ENCODE measurements at places on chromosomes 2 and 18. TPM values are rescaled to one million over a fixed set of nuclear protein-coding genes. Genes with fewer than 3 reads are reported as not detected.

The RAB27B gene
- 1.3 TPM for total RNA-seq

The TWIST2 gene
- 16.4 TPM for total RNA-seq

GRCh38 chr18:21391074-21391673 is 149.1 kb downstream of the GREB1L start:
- H3K36me3 ChIP-seq = no peaks in the 10 kb centered on the region
- DNase-seq = no peak
- H3K27ac ChIP-seq = no peak overlapping the region
- H3K4me1 ChIP-seq = no peaks in the 10 kb centered on the region
- no peaks in the 10 kb centered on the region for H3K27me3 ChIP-seq

DNA sequence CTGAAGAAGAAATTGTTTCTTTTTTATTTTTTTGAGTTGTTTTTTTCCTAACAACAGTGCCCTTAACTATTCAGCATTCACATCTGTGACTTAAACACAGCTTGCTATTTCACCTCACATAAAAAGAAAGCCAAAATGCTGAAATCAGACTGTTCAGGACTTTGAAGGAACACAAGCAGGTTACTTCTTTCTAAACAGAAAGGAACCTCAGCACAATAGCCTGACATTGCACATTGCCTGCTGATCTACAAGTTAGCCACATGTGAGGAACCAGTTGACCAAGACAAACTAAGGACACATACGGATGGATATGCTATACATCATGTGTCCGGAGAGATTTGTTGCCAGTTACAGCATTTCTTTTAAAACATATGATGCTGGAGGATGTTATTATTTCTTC is 331.1 kb downstream of the FSIP2 start:
- H3K4me3 ChIP-seq = no peak overlapping the region
- H3K4me1 ChIP-seq = no peaks in the 10 kb centered on the region
- DNase-seq = no peak

DNA sequence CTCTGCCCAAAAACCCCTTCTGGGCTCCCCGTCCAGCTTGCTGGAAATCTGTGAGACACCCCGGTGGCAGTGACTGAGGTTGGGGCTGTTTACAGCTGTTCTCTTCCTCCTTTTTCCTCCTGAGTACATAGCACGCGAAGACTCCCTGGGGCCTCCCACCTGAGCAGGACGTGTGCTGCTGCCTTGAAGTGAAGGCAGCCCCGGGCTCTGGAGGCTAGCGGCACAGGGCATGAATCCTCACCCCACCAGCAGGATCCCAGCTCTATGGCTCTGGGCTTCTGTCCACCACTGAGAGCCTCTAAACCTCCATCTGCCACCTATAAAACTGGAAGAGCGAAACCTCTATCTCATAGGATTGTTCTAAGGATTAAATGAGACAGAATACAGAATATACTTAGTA is 182.5 kb downstream of the TMEM163 start:
- no peak overlapping the region for H3K27ac ChIP-seq
- no peaks in the 10 kb centered on the region for H3K36me3 ChIP-seq
- no peaks in the 10 kb centered on the region for H3K27me3 ChIP-seq
- H3K4me3 ChIP-seq = no peak overlapping the region
- no peaks in the 10 kb centered on the region for H3K4me1 ChIP-seq
- no peak for DNase-seq

DNA sequence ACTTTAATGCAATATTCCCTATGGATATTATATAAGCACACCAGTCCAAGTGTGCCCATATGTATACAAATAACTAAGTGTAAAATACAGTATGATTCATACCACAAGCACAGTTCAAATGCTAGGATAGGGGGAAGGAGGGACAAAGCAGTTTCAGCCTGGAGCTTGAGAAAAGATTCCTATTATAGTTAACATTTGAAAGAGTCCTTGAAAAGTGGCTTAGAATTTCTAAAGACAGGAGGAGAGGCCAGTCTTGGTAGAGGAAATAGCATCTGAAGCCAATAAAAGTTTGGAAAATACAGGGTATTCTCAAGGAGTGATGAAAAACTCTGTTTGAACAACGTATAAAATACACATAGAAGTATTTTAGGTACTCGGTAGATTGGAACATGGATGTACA is 173.4 kb upstream of the CWC22 start:
- H3K4me1 ChIP-seq = no peaks in the 10 kb centered on the region
- no peaks in the 10 kb centered on the region for H3K36me3 ChIP-seq
- DNase-seq = no peak
- no peaks in the 10 kb centered on the region for H3K27me3 ChIP-seq
- no peak overlapping the region for H3K4me3 ChIP-seq
- H3K27ac ChIP-seq = no peak overlapping the region

The PNKD gene
- total RNA-seq = 26.9 TPM

The CACNB4 gene
- 5.0 TPM for total RNA-seq

The CCDC148 gene
- 0.52 TPM for total RNA-seq

The FOXI3 gene
- total RNA-seq = not detected

All from aorta (tissue), 5 donors.